GM20000 (cell line): ENCODE measurements at places on chromosomes 1 and 21.

DNA sequence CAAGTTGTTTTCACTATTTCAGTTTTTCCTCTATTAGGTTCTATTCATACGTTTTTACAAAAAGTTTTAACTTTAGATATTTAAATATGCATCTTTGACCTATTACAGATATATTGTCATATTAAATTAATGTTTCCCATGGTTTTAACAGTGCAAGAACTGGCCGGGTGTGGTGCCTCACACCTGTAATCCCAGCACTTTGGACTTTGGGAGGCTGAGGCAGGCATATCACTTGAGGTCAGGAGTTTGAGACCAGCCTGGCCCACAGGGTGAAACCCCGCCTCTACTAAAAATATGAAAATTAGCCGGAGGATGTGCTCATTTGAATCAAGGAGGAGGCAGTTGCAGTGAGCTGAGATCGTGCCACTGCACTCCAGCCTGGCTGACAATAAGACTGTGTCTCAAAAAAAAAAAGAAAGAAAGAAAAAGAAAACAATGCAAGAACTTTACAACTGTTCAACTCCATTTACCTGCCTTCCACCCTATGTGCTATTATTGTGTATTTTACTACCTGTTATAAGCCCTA lies 19.8 kb upstream of the TINAGL1 start:
- no peak for DNase-seq

DNA sequence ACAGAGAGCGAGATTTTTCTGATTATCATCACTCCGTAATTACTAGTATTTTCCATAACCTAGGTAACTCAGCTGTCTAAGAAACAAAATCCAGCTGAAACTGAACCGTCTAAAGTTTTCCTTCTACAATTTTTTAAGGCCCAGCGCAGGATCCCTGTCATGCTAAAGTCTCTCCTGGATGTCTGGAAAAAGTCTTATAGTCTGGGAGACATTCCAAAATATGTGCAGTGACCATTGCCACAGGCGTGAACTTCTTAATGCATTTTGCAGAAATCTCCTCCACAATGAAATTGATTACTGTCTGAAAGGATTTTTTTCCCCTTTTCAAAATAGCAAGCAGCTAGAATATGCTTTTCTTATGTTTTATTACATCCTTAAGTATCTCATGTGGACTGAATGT lies 209.3 kb upstream of the C1orf105 start:
- DNase-seq = no peak

GRCh38 chr1:238772322-238772721 lies 614.0 kb upstream of the CHRM3 start:
- DNase-seq = no peak

- DNase-seq = no peak
These were observed 410.2 kb downstream of the MATN1 start for GRCh38 chr1:30313176-30313575.

DNA sequence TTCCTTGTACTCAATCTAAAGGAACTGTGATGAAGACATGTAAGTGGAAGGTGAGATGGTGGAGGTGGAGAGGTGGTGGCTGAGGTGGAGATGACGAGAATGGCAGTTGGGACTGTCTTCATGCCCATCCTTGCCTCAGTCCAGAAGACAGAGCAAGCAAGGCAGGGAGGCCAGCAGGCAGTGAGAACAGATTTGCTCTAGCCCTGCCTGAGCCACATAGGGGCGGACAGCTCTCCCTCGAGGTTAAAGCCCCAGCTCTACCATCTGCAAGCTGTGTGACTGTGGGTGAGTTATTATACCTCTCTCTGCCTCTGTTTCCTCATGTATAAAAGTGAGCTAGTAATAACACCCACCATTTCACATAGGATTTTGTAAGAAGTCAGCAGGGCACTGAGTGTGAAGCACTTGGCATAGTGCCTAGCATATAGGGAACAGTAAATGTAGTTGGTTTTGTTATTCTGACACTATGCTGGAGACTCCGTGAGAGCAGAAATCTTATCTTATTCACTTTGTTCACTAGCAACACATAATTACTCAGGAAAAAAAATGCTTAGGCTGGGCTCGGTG lies 4.8 kb upstream of the FAM110D start:
- DNase-seq = no peak
